ENCODE measurements at places on chromosomes 12 and 14. TPM values are rescaled to one million over a fixed set of nuclear protein-coding genes. Genes with fewer than 3 reads are reported as not detected.

KCNK10 gene
- not detected for polyA plus RNA-seq

SMIM41 gene
- polyA plus RNA-seq, result not detected

AKAP3 gene
- 0.50 TPM for polyA plus RNA-seq

OR4M1 gene
- polyA plus RNA-seq, result not detected

FAM186B gene
- 0.26 TPM for polyA plus RNA-seq

B3GNT4 gene
- polyA plus RNA-seq, result 0.38 TPM

RHOJ gene
- 10.8 TPM for polyA plus RNA-seq

METTL25 gene
- polyA plus RNA-seq, result 4.5 TPM

FITM1 gene
- not detected for polyA plus RNA-seq

MYF5 gene
- not detected for polyA plus RNA-seq

APOLD1 gene
- polyA plus RNA-seq, result 0.67 TPM

RPS6KA5 gene
- polyA plus RNA-seq, result 1.6 TPM

KRT85 gene
- not detected for polyA plus RNA-seq

AMHR2 gene
- not detected for polyA plus RNA-seq

NOVA1 gene
- polyA plus RNA-seq, result 15.0 TPM

TMEM52B gene
- 0.63 TPM for polyA plus RNA-seq

TMPRSS12 gene
- not detected for polyA plus RNA-seq

SLC17A8 gene
- polyA plus RNA-seq, result not detected

BCL7A gene
- polyA plus RNA-seq, result 2.7 TPM

OR11H6 gene
- polyA plus RNA-seq, result not detected

PTCSC3 gene
- polyA plus RNA-seq, result not detected

MLF2 gene
- 141 TPM for polyA plus RNA-seq

KRT82 gene
- not detected for polyA plus RNA-seq

ITGA7 gene
- polyA plus RNA-seq, result 633 TPM

TTC6 gene
- not detected for polyA plus RNA-seq

MRPL42 gene
- polyA plus RNA-seq, result 53.3 TPM

TCL1B gene
- polyA plus RNA-seq, result not detected

GALNT6 gene
- polyA plus RNA-seq, result 0.72 TPM

BEGAIN gene
- 0.28 TPM for polyA plus RNA-seq

TMEM121 gene
- polyA plus RNA-seq, result 0.75 TPM

STXBP6 gene
- polyA plus RNA-seq, result 0.05 TPM

ABCC9 gene
- polyA plus RNA-seq, result 1.1 TPM

LRP6 gene
- polyA plus RNA-seq, result 5.4 TPM

CCDC196 gene
- polyA plus RNA-seq, result not detected

SOX5 gene
- polyA plus RNA-seq, result 4.2 TPM

ATG14 gene
- polyA plus RNA-seq, result 6.0 TPM

ST8SIA1 gene
- polyA plus RNA-seq, result 3.6 TPM

MYO1H gene
- not detected for polyA plus RNA-seq

IL26 gene
- not detected for polyA plus RNA-seq

LALBA gene
- not detected for polyA plus RNA-seq

ACRBP gene
- not detected for polyA plus RNA-seq

TGM1 gene
- 1.3 TPM for polyA plus RNA-seq

RNF212B gene
- polyA plus RNA-seq, result not detected

ERH gene
- polyA plus RNA-seq, result 99.0 TPM

GALC gene
- polyA plus RNA-seq, result 7.1 TPM

DHH gene
- 0.33 TPM for polyA plus RNA-seq

FOXA1 gene
- polyA plus RNA-seq, result 1.4 TPM

HOXC9 gene
- 0.38 TPM for polyA plus RNA-seq

PLEKHG7 gene
- polyA plus RNA-seq, result not detected

Measured in aorta (tissue), 5 donors.